Heart left ventricle (tissue), 16 donors: ENCODE measurements at places on chromosomes 1 and 21. TPM values are rescaled to one million over a fixed set of nuclear protein-coding genes. Genes with fewer than 3 reads are reported as not detected.

OR6F1 gene
- not detected for total RNA-seq

- no peak for DNase-seq
These were observed 767.0 kb downstream of the MRPL39 start for GRCh38 chr21:24840287-24840686.

DNA sequence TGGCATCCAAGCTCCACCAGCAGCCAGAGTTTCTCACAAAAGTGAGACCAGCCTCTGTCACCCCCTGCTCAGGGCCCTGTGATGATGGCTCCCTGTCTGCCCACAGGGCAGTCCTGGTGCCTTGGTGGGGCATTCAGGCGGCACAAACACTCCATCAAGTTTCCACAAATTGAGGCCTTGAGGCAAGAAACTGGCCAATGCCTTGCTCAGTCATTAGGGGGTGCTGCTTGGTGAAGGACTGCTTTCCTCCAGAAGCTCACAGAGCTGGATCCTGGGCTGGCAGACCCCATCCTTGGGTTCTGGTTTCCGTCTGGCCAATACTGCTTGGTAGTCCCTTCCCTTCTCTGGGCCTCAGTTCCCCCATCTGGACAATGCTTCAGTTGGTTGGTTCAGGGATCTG is 12.5 kb upstream of the AHDC1 start:
- no peak for DNase-seq

DNA sequence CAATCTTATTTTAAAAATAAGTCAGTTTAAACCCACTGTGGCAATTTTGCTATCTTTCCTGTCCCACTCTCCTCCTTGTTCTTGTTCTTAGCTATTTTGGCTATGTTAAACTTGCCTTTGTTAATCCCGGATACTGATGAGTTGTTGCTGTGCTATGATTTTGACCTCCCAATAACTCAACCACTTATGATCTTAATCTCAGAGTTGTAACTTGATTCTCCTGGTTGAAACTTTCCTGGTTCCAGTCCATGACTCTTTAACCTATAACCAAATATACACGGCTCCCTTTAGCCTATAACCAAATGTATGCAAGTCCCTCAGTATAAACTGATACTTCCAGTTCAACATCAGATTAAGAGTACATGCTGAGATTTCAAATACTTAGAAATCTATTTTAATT is 15.6 kb upstream of the ACADM start:
- DNase-seq = no peak

GRCh38 chr1:159979257-159979656 is 25.2 kb upstream of the SLAMF9 start:
- DNase-seq = no peak

GRCh38 chr1:182446033-182446669 is 3.8 kb upstream of the RGSL1 start:
- DNase-seq = no peak

DNA sequence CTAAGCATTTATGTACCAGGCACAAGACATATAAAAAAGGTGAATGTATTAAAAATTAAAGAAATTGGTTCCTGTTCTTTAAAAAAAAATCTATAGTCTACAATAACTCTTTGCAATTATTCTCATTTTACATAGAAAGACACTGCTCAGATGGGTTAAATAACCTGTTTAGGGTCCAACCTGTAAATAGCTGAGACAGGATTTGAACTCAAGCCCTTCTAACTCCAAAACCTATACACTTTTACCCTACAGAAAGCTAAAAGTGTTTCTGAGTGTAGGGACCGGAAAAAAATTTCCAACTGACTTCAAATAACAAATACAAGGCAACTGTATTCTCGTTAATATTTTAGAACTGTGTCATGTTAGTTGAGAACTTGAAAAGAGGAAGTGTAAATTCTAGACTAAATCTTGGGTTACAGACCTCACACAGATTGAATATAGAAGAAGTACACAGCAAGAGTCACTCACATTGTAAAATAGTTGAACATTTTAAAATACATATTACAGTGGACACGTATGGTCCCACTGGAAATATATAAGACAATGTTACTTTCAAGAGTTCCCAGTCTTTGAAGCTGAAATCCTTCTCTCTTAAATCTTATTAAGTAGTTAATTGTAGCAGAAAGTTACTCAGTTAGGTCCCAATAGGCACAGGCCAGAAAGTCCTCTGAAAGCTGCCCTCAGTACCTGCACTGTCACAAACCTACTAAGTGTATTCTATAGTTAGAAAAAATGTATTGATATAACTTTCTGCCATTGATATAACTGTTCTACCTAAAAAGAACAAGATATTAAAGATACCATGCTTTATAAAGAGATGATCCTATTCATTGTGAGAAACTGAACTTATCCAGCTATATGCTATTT is 7.3 kb downstream of the EDEM3 start:
- DNase-seq = no peak

C1orf115 gene
- total RNA-seq = 12.0 TPM

FGGY gene
- total RNA-seq = 32.0 TPM

GRCh38 chr21:20728691-20729090 is 269.5 kb upstream of the NCAM2 start:
- no peak for DNase-seq

DNA sequence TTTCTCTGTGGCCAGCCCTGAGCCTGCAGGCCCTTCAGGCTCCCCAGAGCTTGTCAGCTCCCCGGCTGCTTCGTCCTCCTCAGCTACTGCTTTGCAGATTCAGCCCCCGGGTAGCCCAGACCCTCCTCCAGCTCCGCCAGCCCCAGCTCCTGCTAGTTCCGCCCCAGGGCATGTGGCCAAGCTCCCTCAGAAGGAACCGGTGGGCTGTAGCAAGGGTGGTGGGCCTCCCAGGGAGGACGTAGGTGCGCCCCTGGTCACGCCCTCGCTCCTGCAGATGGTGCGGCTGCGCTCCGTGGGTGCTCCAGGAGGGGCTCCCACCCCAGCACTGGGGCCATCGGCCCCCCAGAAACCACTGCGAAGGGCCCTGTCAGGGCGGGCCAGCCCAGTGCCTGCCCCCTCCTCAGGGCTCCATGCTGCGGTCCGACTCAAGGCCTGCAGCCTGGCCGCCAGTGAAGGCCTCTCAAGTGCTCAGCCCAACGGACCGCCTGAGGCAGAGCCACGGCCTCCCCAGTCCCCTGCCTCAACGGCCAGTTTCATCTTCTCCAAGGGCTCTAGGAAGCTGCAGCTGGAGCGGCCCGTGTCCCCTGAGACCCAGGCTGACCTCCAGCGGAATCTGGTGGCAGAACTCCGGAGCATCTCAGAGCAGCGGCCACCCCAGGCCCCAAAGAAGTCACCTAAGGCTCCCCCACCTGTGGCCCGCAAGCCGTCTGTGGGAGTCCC is 45.4 kb downstream of the YARS1 start:
- DNase-seq = no peak

PLPPR5 gene
- total RNA-seq = not detected

CRP gene
- total RNA-seq = not detected

DNA sequence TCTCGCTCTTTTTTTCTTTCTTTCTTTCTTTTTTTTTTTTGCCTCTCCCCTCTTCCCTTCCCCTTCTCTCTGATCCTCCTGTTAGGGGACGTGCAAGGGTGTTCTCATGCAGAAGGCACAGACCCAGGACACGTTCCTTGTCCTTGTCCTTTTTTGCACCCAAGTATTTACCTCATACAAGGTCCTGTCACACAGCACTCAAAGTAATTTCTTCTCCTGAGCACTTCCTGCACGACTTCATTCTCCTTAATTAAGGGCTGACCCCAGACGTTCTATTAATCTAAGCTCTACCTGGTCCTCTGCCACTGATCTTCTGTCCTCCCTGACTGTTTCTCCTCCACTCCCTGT is 424 bp upstream of the PCNX2 start:
- no peak for DNase-seq

DNA sequence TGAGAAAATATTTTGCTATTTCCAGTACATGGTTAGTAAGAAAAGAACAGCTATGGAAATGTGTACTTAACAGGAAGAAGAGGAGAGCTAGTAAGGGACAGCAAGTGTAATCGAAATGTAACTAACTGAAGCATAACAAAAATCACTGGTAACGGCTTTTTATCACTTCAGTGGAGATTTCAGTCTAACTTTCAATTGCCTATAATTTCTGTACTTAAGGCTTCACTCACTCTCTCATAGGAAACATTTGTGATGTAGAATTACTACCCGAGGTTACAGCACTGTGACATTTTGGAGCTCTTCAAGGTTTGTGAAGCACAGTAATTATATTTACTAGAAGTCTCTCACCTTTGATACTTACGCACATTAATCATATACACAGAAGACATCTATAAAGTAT is 1119.1 kb downstream of the AMY1C start:
- DNase-seq = no peak

- DNase-seq = peak; percentile 36
These were observed 336.0 kb upstream of the NFIA start for GRCh38 chr1:60746278-60746791.
